Activated effector memory CD4-positive, alpha-beta T cell treated with Interleukin-2 at 50 U/mL for 16 hours (primary cell): ENCODE measurements at places on chromosomes 7 and 10.

DNA sequence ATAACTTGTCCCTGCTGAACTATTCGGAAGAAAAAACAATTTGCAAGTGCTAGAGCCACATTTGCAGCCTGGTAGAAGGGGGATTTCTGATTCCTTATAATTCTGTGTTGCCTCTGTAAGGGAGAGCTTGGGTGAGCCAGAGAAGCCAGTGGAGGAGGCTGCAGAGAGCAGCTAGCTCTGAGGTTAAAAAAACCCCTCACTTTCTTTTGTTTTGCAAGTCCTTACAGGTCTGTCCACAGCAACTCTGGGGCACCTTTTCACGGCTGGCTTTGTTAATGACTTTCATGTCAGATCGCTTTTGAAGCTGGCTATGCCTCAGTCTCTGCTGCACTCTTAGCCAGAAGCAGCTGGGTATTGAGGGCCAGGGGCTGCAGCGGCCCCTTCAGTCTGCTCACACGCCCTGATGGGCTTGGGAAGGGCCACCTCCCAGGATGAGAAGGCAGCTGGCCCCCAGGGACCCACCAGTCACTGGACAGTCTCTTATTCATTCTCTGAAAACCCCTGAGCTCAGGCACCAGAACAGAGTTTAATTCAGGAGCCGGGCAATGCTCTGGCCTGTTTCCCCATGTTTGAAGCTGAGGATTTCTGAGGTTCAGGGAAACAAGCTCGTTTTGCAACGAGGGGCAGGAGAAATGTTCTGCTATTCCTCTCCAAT is 30.9 kb downstream of the TRIM8 start:
- no peak for DNase-seq

- DNase-seq = no peak
These were observed 53.1 kb upstream of the CHST15 start for GRCh38 chr10:124146483-124146882.

DNA sequence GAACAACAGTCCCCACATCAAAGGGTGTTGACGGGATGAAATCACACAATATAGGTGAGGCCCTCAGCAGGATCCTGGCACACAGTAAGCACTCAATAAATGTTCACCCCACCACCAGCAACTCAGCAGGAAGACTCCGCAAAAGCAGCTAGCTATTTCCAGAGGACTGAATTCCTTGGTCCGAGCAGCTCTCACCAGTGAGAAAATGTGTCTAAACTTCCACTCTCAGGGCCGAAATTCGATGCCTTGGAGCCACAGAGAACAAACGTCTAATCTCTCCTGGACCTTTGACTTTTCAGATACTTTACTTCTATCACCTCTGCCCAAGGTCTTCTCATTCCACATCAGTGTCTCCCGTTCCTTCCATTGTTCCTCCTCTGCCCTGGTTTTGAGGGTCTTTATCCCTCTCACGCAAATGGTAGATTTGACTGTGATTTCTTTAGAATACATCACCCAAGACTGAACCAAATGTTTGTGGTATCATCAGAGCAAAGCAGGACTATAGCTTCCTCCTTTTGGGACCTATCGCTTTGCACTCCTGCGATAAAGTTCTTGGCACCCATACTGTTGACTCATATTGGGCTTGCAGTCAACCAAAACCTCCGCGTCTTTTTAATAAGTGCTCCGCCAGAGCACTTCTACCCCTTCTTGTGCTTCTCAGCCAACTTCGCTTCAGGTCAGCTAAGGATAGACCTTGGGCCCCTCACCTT is 903 bp upstream of the NT5C2 start:
- no peak for DNase-seq

- no peak for DNase-seq
These were observed 14.4 kb upstream of the MYL7 start for GRCh38 chr7:44155191-44156185.

GRCh38 chr7:123494193-123494796 is 40.1 kb downstream of the IQUB start:
- DNase-seq = no peak

- no peak for DNase-seq
These were observed 8.6 kb downstream of the MEST start for GRCh38 chr7:130500463-130500862.
